ENCODE measurements at places on chromosomes 5 and 9.

DNA sequence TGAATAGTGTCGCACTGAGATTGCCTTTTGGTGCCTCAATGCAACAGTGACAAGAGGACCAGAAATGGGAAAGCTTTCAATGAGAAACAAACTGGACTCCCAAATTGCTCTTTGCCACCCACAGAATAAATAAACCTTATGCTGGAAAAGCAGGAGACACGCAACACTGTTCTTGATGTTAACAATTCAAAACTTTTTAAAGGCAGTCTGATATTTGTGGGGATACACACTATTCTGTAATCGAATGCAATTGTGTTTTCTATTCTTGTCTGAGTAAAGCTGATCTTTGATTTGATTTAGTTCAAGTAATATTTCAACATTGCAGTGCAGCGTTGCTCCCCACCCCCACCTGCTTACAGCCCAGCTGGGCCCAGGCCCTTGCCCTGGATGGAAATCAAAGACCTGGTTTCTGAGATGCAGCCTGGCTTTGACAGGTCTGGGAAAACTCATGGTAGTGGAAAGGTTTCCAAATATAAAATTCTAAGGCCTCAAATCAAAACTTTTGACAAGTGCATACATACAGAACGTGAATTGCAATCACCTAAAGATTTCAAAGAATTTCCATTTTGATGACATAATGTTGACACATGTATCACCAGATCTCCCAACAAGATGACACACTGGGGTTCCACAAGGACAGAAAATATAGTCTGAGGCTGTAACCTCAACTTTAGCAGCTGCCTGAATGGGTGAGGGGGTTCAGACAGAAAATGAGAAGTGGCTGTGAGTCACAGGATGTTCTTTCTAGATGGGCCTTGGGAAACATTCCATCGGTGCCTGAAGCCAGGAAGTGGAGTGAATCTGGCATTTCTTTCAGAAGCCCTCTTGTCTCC lies 55.1 kb downstream of the ABCA1 start:
- DNase-seq = no peak

- peak; percentile 73 for DNase-seq
These were observed 82.1 kb downstream of the GRIA1 start for GRCh38 chr5:153572411-153573145.

DNA sequence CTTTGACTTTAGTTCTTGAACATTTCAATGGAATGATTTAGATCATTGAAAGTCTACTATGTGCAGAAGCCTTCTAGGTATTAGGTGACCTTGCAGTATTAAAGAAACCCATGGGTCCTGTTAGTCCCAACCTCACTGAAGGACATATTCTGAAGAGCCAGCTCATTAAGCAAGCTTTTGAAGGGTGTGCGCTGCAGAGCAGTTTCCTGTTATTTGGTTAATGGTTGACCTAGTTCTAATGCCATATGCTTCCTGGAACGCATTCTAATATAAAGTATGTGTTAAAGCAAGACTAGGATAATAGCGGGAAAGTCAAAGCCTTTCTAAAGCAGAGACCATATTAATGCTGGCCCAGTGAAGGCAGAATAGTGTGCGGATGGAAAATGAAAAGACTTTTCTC lies 20.1 kb downstream of the ZNF462 start:
- DNase-seq = no peak

DNA sequence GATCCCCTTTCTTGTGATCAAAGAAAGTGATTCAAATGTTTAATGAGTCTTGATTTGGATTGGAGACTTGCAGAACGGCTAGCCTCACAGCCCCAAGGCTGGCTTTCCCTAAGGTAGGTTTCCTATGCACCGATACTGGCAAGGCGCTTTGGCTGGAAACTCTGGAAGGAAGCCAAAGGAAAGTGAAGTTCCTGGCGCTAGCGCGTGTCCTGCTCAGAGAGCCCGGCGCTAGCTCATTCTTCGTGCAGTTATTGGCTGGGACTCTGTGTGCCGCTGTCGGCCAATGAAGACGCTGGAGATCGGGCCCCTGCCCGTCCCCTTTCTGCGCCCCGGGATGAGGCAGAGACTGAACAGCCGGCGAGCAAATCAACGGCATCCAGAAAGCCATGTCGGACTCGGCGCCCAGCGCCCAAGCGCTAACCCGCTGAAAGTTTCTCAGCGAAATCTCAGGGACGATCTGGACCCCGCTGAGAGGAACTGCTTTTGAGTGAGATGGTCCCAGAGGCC lies at the start of gene PCDHGC3:
PCDHGC3 (plus strand) TSS at position 342 of the 507 bp plus-strand sequence; CDS start at position 493, 151 bp downstream.
- peak; percentile 92 for DNase-seq

DNA sequence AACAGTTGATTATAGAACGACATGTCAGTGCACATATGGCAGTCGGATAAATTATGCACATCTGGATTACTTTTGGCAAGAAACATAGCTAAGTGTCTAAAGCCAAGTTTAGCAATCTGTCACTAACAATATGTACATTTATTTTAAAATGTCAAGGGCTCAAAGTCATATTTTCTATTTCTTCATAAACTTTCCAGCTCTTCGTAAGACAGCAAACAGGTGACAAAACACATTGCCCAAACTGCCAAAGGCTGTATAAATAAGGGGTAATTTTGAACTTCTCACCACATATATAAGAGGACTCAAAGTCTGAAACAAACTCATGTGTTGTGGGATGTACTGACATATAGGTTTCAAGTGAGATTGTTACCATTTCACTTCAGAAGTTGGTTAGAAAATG lies 237.2 kb downstream of the ARL15 start:
- DNase-seq = no peak

GRCh38 chr5:172630482-172630881 lies 10.6 kb upstream of the NEURL1B start:
- DNase-seq = no peak

GRCh38 chr5:19536387-19536786 lies 451.6 kb downstream of the CDH18 start:
- DNase-seq = no peak

DNA sequence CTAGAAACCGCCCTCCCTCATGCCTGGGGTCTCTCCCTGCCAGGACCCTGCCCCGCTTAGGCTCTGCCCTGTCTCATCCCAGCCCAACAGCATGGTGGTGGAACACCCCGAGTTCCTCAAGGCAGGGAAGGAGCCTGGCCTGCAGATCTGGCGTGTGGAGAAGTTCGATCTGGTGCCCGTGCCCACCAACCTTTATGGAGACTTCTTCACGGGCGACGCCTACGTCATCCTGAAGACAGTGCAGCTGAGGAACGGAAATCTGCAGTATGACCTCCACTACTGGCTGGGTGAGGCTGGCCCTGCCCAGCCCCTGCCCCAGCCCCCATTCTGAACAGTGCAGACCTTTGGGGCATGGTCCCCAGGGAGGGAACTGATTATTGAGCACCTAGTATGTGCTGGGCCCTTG lies 33.9 kb downstream of the GSN start:
- no peak for DNase-seq

GRCh38 chr5:136201870-136202269 lies 8.9 kb upstream of the SMIM32 start:
- DNase-seq = no peak

GRCh38 chr5:67173959-67174358 lies 22.6 kb downstream of the CD180 start:
- no peak for DNase-seq

GRCh38 chr9:70564468-70565335 lies 150.2 kb upstream of the KLF9 start:
- DNase-seq = no peak

GRCh38 chr9:69254223-69254622 lies 70.8 kb upstream of the ENTREP1 start:
- DNase-seq = no peak

DNA sequence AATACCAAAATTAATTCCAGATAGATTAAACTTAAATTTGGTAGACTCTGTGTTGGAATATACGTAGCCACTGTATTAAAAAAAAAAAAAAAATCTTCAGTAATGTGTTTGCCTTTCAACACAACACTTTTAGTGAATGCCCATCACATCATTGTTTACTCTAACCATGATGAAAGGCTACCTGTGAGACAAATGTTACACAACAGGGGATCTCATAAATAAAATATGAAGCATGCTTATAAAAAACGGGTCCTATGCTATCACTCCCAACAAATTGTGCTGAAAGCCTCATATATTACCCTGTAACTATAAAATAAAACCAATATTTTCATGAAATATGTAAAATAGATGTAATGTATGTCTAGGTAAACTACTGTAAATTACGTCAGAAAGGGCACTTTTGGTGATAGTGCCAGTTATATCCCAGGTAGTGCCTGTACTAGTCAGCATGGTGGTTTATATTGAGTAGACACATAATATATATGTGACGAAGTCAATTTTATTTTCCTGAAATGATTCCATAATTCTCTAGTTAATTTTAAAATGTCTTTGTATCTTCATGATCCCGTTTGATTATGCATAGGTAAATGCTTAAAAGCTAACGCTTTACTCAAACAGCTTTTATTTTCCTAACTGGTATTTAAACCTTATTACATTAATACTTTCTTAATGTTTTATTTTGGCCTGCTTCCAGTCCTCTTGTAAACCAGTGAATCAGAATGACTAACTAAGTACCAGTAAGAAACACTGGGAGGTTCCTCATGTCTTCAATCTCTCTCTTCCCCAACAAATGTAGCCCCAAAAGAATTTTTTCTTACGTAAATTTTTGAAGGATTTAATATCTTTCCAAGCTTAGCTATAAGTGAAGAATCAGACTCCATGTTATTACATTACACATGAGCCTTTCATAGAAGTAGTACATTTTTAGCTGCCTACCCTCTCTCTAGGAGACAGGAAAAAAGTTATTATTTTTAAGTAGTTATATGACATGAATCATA lies 420.3 kb downstream of the GABRG2 start:
- DNase-seq = no peak

- no peak for DNase-seq
These were observed 55.9 kb downstream of the AHRR start for GRCh38 chr5:377326-377981.

DNA sequence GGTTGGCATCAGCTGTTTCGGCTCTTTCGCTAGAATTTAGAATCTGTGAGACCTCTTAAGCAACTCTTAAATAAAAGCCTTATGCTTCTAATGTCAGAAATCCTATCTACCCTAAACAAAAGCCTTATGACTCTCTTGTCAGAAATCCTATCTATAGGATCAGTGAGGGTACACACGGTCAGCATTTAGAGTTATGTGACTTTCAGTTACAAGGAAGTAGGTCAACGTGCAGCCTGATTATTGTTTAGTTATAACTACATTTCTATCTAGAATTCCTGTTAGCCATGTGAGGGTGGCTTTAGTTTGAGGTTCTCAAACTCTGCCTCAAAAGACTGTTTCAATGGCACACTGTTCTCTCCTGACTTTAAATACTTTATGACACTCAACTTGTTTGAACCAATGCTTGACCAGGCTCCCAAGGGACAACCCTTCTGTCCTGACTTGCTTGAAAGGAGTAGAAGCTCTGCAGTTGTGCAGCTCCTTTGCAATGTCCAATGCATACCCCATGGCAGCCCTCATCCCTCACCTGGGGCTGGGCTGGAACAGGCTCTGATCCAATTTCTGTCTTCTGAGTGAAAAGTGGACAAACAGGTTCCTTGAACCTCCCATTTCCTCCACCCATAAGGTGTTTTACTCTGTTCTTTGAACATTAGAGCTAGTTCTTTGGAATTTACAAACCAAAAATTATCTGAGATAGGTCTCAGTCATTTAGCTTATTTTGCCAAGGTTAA lies 251.6 kb upstream of the PIK3R1 start:
- DNase-seq = no peak

DNA sequence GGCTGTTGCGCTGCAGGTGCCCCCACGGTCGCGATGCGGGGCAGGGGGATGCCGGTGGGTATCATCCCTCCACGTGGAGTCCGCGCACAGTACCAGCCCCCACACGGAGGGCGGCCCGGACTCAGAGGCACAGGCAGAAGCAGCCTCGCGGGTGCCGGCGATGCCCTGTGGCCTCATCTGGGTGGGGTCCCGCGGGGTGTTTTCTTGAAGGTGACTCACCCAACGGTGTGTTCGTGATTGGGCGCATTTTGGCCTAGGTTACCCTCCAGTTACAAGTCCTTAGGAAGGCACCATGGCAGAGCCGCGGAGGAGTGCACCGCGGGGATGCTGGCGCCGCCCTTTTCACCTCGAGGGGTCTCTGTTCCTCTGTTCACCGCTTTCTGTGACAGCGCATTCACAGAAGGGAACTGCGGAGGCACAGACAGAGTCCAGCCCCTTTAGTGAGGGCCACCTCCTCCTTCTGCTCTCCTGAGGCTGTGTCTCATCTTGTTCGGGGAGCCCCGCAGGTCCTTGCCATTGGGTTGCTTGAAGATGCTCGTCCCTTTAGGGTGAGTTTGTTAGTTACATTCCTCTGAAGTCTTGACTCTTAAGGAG lies 21.6 kb upstream of the EXOC3 start:
- no peak for DNase-seq

- DNase-seq = no peak
These were observed 401.9 kb upstream of the PDE4D start for GRCh38 chr5:60295423-60295822.

- DNase-seq = no peak
These were observed 19.6 kb downstream of the FBXO38 start for GRCh38 chr5:148403344-148403743.

GRCh38 chr5:111311666-111312065 lies 87.5 kb downstream of the CAMK4 start:
- no peak for DNase-seq

DNA sequence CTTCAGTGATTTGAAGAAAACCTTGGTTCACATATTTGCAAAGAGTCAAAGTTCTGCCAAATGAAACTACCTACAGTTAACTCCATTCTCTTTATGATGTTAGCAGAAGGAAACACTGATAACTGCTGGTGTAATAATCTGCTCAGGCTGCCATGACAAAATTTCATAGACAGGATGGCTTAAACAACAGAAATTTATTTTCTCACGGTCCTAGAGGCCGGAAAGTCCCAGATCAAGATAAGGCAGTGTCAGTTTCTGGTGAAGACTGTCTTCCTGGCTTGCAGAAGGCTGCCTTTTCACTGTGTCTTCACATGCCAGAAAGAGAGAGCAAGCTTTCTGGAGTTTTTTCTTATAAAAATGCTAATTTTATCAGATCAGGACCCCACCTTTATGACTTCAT lies 102.4 kb upstream of the PARP8 start:
- no peak for DNase-seq

- DNase-seq = no peak
These were observed 132.0 kb downstream of the FGF10 start for GRCh38 chr5:44257221-44257620.

DNA sequence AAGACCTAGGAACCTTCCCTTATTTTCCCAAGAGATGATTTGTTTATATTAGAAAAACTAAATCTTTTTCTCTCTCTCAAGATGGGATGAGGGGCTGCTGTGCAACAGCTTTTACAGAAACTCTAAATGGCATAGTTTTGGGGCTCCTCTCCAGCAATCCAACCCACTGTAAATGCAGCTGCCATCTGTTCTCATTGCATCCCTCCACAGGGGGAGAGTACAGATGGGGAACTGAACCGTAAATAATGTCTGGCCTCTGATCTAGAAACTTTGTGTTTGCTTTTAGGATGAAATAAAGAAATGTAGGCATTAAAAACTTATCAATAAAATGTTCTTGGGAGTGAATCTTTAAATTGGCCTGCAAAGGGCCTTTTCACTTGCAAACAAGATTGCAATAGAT lies 291.4 kb downstream of the MCTP1 start:
- no peak for DNase-seq

Measured in retina (tissue), 1 donor.